Activated T-helper 9 cell treated with anti-CD3 and anti-CD28 coated beads, Interleukin-2, amount 50 U/mL, for 16 hours (primary cell): ENCODE measurements at places on chromosomes 3 and 15.

GRCh38 chr3:26015752-26016151 is 225.9 kb downstream of the OXSM start:
- no peak for DNase-seq

GRCh38 chr15:98169551-98169950 is 209.0 kb downstream of the ARRDC4 start:
- no peak for DNase-seq

- no peak for DNase-seq
Measured at GRCh38 chr3:101780661-101781060, 1.6 kb downstream of the NXPE3 start.

GRCh38 chr3:151008699-151009098 is 36.2 kb upstream of the CLRN1 start:
- no peak for DNase-seq

DNA sequence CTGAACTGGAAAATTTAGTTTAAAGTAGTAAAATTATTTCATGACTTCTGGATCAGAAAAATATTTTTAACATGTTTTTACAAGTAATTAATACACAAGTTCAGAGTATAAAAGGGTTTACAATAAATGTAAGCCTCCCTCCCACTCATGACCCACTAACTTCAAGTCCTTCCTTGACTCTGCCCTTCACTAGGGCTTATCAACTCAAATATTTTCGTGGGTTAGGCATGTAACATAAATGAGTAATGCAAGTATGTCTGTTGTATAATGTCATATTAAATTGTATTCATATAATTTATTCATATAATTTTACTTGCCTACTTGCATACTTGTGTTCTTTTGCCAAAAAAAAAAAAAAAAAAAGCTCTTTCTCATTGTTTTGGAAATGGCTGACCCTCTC is 3.4 kb upstream of the OPA1 start:
- no peak for DNase-seq

DNA sequence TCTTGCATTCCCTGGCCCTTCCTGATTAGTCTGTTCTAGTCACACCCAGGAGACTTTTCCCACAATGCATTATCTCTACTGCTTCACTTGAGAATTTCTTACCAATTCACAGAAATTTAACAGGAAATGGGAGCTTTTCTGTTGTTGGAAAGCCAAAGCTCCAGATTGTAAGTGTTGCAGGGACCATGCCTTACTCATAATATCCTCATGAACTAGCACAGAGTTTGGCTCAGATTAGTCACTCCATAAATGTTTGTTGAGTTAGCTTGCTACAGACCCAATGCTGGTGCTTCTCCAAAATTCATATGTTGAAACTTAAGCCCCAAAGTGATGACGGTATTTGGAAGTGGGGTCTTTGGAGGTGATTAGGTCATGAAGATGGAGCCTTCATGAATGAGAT is 232.6 kb downstream of the GAP43 start:
- DNase-seq = no peak
